HCT116 (cell line): ENCODE measurements at places on chromosomes 16 and 17. TPM values are rescaled to one million over a fixed set of nuclear protein-coding genes. Genes with fewer than 3 reads are reported as not detected.

GAS2L2 gene
- total RNA-seq, result not detected

- no peak for DNase-seq
- no peaks in the 10 kb centered on the region for H3K36me3 ChIP-seq
These were observed 1.4 kb downstream of the GIT1 start for GRCh38 chr17:29588017-29588561.

DNA sequence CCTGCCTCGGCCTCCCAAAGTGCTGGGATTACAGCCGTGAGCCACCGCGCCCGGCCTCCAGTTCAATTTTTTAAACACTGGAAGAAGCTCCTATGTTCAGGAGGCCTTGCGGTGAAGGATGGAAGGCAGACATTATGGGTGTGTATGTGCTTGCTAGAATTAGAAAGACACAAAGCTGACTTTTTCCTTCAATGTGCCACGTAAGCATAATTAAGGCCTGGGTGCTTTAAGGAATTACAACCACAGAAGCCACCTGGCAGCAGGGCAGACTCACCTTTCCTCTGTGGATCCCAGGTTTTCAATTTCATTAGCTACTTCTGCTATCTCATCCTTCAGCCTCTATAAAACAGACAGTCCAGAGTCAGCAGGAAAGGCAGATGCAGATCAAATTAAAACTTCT lies 74.2 kb downstream of the CYTH1 start:
- peaks cover 14% of the 10 kb centered on the region for H3K4me1 ChIP-seq
- H3K27me3 ChIP-seq, result no peaks in the 10 kb centered on the region
- no peak overlapping the region for H3K27ac ChIP-seq

- no peaks in the 10 kb centered on the region for H3K36me3 ChIP-seq
- H3K27me3 ChIP-seq, result peaks cover 5% of the 10 kb centered on the region; the same call in 1 of the 2 replicates
- no peak overlapping the region for H3K4me3 ChIP-seq
These were observed 206.8 kb downstream of the PRKCA start for GRCh38 chr17:66508896-66509844.

DNA sequence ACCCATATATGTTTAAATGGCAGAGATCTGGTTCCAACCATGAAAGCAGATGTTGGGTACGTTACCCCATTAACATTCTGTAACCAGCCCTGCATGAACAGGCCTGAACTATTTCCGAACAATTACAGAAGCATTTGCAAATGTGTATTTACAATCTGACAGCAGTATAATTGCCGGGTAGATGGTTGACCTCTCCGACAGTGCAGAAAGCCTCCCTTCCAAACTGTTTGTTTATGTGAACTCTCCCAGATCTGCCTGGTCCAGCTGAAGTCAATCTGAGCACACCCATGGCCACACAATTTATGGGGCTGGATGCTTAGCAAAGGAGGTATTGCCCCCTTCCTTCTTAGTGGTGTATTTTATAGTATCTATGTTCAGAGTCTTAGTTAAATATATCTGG lies 21.8 kb downstream of the NUDT7 start:
- DNase-seq, result no peak
- no peak overlapping the region for H3K4me3 ChIP-seq
- no peaks in the 10 kb centered on the region for H3K4me1 ChIP-seq

- H3K4me3 ChIP-seq, result no peak overlapping the region
- H3K27ac ChIP-seq, result peak overlapping the region; percentile 97; the same call in 1 of the 2 replicates
- H3K4me1 ChIP-seq, result peaks cover 8% of the 10 kb centered on the region
- H3K36me3 ChIP-seq, result no peaks in the 10 kb centered on the region
These were observed 1.9 kb downstream of the TAX1BP3 start for GRCh38 chr17:3666516-3666915.

DNA sequence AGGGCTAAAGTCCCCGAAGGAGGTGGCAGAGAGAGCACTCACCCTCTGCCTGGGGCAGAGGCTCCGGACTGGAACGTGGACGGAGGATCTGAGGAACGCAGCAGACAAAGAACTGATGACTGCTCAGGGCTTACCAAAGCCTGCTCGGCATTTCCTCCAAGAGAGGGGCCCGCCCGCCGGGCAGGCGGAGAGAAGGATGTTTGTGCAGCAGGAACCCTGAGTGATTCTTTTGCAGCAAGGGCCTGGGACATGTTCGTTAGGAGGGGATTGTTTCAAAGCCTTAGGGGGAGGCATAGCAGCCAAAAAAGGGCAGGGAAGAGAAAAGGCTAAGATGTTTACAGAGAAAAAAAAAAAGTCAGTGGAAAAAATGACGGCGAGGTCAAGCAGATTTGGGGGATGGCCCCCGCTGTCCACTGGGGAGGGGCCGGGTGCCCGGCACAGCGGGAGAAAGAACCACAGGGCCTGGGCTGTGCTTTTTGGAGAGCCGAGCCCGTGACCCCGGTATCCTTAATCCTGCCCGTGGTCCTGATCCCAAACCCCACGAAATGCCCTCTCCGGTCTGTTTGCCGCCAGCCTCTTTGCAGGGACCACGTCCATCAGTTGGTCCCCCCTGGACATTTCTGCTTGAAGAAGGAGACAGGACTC lies 129.3 kb downstream of the NTN1 start:
- H3K36me3 ChIP-seq, result no peaks in the 10 kb centered on the region
- DNase-seq, result no peak
- H3K4me1 ChIP-seq, result no peaks in the 10 kb centered on the region
- H3K27me3 ChIP-seq, result no peaks in the 10 kb centered on the region

- H3K27ac ChIP-seq, result no peak within 1 kb of the TSS
- H3K4me3 ChIP-seq, result no peak within 1 kb of the TSS
- peak; percentile 34 for DNase-seq
- H3K36me3 ChIP-seq, result no peaks in the 10 kb centered on the region
- no peaks in the 10 kb centered on the region for H3K27me3 ChIP-seq
These were observed at the start of gene KCNH4 for GRCh38 chr17:42180922-42181850. Gene KCNH4, minus strand, starts transcription at chr17:42181142. Its CDS starts 197 bp downstream, at chr17:42180945.

DNA sequence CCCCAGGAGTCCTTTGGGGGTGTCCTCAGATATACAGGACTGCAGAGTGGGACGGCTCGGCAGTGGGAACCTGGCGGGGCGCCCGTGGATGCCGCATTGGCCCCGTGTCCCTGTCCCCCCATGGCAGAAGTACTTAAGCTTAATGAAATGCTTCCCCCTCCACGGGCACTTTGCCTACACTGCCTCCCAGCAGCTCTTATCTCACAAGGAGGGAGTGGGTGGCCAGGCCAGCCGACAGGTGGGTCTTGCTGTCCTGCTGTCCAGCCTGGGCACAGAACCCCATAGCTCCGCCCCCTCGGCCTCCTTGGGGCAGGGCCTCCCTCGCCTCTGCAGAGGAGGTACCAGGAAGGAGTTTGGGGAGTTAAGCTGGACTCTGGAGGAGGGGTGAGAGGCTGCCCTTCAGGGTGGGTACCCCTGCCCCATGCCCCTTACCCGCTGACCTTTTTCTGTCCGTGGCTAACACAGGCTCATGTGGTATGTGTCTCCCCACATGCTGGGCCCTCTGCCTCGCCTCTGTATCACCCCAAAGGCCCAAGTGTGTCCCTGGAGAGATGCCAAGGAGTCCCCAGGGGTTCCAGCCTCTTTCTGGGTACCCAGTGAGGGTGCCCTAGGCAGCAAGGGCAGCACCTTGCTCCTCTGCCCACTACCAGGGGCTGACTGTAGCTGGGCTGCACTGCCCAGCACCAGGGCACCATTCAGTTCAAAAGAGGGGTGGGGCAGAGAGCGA lies 8.7 kb downstream of the THRA start:
- H3K27me3 ChIP-seq, result no peaks in the 10 kb centered on the region
- H3K4me1 ChIP-seq, result peaks cover 76% of the 10 kb centered on the region
- no peaks in the 10 kb centered on the region for H3K36me3 ChIP-seq

DNA sequence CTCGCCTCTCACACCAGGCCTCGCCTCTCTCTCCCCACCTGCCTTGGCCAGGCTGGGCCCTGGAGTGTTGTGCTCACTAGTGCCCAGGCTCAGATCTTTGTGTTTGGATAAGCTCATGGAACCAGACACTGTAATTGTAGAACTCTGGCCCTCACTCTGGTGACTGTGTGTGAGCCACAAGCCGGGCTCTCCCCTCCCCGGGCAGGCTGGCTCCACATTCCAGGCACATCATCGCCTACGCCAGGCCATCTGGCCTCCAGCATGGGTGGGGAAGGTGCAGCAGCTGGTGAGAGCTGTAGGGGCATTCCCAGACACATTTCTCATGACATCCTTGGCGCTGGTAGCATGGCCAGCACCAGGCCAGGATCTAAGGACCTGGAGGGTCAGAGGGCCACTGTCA lies 202.3 kb downstream of the RAB11FIP4 start:
- peaks cover 11% of the 10 kb centered on the region for H3K4me1 ChIP-seq
- no peak overlapping the region for H3K4me3 ChIP-seq
- DNase-seq, result no peak

DNA sequence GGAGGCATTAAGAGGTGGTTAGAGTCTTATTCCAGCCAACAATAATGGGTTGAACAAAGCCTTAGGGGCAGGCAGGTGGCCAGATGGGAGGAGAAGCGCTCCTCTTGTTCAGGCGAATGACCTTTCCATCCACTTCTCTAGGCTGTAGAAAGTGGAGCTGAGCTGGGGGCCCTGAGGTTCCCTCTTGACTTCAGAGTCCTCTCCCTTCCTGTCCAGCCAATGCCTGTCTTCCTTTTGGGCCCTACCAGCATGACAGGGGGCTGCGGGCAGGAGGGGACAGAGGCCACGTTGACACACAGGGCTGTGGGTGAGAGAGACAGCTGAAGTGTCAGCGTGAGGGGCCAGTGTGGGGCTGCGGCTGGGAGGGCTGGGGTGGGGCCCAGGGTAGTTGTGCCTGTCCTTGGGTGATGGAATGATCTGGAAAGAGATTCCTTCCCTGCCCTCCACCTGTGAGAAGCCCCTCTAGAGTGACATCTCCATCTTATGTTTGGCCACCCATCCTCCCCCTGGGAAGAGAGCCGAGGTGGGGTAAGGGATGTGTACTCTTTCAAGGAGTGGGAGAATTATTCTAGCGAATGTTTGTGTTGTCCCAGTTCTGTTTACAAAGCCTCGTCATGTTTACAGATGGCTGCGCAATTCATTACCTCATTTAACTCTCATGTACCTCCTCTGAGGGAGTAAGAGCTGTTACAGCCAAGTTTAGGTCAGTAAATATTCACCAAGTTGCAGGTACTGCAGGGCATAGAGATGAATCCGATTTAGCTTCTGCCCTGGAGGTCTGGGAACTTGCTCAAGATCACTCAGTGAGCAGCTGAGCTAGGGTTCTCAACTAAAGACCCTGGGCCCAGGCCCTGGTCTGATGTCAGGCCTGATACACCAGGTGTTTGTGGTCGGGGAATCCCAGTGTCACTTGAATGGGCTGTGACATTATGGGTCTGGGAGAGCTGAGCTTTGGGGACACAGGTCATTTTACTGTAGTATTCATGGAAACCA lies 3.3 kb downstream of the ERBB2 start:
- peaks cover 44% of the 10 kb centered on the region for H3K4me1 ChIP-seq
- no peaks in the 10 kb centered on the region for H3K36me3 ChIP-seq
- H3K4me3 ChIP-seq, result no peak overlapping the region
- DNase-seq, result no peak
- no peaks in the 10 kb centered on the region for H3K27me3 ChIP-seq

HP gene
- 18.1 TPM for total RNA-seq

MT1X gene
- 50.2 TPM for total RNA-seq

MT4 gene
- not detected for total RNA-seq

- no peak overlapping the region for H3K4me3 ChIP-seq
- H3K4me1 ChIP-seq, result peaks cover 10% of the 10 kb centered on the region
- no peak for DNase-seq
- no peaks in the 10 kb centered on the region for H3K36me3 ChIP-seq
These were observed 180.1 kb downstream of the HS3ST3A1 start for GRCh38 chr17:13421581-13422130.

NPIPB13 gene
- total RNA-seq, result 9.1 TPM

SKAP1 gene
- total RNA-seq, result 12.4 TPM

- H3K4me1 ChIP-seq, result peaks cover 41% of the 10 kb centered on the region
- no peak overlapping the region for H3K4me3 ChIP-seq
- no peak overlapping the region; the same call in 1 of the 2 replicates for H3K27ac ChIP-seq
- H3K36me3 ChIP-seq, result no peaks in the 10 kb centered on the region
- no peak for DNase-seq
These were observed 424 bp downstream of the YBX2 start for GRCh38 chr17:7293816-7294613.

- no peaks in the 10 kb centered on the region for H3K36me3 ChIP-seq
- H3K27me3 ChIP-seq, result no peaks in the 10 kb centered on the region
- no peak overlapping the region for H3K4me3 ChIP-seq
- no peak overlapping the region for H3K27ac ChIP-seq
- no peaks in the 10 kb centered on the region for H3K4me1 ChIP-seq
- DNase-seq, result no peak
These were observed 13.2 kb downstream of the ITGB3 start for GRCh38 chr17:47266782-47267181.

MARVELD3 gene
- total RNA-seq, result 20.9 TPM

ARL5C gene
- total RNA-seq, result not detected

- no peak for DNase-seq
- H3K36me3 ChIP-seq, result 0 out of 2 replicates have a peak, but pooled peaks cover 3% of the 10 kb centered on the region
- peaks cover 5% of the 10 kb centered on the region; the same call in 1 of the 2 replicates for H3K4me1 ChIP-seq
- H3K27me3 ChIP-seq, result no peaks in the 10 kb centered on the region
- no peak overlapping the region for H3K4me3 ChIP-seq
These were observed 13.6 kb downstream of the ZC3H7A start for GRCh38 chr16:11783319-11784037.

- no peaks in the 10 kb centered on the region for H3K4me1 ChIP-seq
- H3K36me3 ChIP-seq, result no peaks in the 10 kb centered on the region
- no peak overlapping the region for H3K27ac ChIP-seq
- DNase-seq, result no peak
These were observed 44.8 kb downstream of the TRARG1 start for GRCh38 chr17:1324201-1324771.

- H3K27me3 ChIP-seq, result no peaks in the 10 kb centered on the region
- DNase-seq, result no peak
- no peaks in the 10 kb centered on the region for H3K4me1 ChIP-seq
- H3K36me3 ChIP-seq, result peaks cover 59% of the 10 kb centered on the region; the same call in 1 of the 2 replicates
- no peak overlapping the region for H3K4me3 ChIP-seq
These were observed 23.9 kb downstream of the HIGD1B start for GRCh38 chr17:44871556-44871955.

DNA sequence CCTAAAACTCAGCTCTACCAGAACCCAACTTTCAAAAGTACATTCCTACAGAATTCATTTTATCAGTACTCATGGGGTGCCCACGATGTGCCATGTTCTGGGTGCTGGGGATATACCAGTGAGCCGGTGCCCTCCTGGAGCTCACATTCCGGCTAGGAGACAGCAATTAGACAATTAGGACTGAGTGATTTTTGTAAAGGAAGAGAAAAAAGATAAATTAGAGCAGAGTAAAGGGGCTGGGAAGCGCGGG lies 449 bp upstream of the MRPL58 start:
- peak overlapping the region; percentile 76 for H3K27ac ChIP-seq
- no peak for DNase-seq
- H3K36me3 ChIP-seq, result peaks cover 6% of the 10 kb centered on the region; the same call in 1 of the 2 replicates
- H3K4me1 ChIP-seq, result peaks cover 11% of the 10 kb centered on the region

DNA sequence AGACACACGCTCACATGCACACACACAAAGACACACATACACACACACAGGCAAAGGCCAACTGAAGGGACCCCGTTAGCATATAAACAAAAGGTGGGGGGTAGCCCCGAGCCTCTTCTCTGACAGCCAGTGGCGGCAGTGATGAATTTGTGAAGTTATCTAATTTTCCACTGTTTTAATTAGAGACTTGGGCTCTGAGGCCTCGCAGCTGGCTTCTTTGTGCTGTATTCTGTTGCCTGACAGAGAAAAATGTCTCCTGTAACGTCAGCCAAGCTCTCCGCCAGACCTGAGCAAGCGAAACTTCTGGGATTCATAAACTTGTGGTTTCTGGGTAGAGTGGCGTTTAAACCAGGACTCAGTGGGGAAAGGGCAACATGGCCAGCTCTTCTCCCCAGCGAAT lies 113.9 kb upstream of the FOXF1 start:
- no peaks in the 10 kb centered on the region for H3K27me3 ChIP-seq
- no peak overlapping the region for H3K4me3 ChIP-seq
- H3K36me3 ChIP-seq, result no peaks in the 10 kb centered on the region
- H3K27ac ChIP-seq, result no peak overlapping the region

ST6GALNAC1 gene
- not detected for total RNA-seq
